ENCODE measurements at places on chromosomes 6 and 20.

GRCh38 chr6:29673161-29673560, 7.8 kb downstream of the ZFP57 start:
- no peak for DNase-seq

DNA sequence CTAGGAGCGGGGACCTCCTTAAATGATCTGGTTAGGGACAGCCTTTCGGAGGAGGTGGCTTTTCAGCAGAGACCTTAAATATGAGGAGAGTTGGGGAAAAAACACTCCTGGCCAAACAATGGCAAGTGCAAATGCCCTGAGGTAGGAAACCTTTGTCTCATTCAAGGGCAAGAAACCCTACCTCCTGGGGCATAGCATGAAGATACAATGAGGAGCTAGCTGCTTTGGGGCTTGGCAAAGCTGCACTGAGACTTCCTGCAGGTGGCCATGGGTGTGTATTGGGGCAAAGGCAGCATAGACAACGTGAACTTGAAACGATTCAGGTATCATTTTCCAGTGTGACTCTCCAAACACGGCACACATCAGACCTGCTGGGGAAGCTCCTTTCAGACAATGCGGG, 30.7 kb downstream of the PMEPA1 start:
- DNase-seq: no peak

GRCh38 chr6:63819831-63820230, 184.2 kb downstream of the PHF3 start:
- no peak for DNase-seq

- DNase-seq: no peak
Observed at GRCh38 chr20:37360391-37361115, 14.6 kb downstream of the SRC start.

DNA sequence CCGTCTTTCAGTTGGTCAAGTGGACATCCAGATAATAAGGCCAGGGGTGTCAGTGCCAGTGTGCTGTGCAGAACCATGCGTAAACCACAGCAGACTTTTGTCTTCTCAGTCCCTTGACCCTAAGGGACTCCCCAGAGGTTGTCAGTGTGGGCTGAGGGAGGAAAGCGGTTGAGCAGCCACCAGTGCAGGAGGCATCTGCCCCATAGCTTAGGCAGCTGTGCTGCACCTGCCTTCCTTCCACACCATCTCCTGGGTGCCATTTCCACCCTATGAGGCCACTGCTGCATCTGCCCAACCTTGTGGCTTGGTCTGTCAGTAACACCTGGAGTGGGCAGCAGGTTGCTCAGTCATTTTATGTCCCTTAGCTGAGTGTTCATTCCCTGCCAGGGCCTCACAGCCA, 26.0 kb downstream of the PRPF6 start:
- DNase-seq: no peak

- no peak for DNase-seq
Observed at GRCh38 chr6:1614448-1615150, 4.9 kb downstream of the FOXC1 start.

DNA sequence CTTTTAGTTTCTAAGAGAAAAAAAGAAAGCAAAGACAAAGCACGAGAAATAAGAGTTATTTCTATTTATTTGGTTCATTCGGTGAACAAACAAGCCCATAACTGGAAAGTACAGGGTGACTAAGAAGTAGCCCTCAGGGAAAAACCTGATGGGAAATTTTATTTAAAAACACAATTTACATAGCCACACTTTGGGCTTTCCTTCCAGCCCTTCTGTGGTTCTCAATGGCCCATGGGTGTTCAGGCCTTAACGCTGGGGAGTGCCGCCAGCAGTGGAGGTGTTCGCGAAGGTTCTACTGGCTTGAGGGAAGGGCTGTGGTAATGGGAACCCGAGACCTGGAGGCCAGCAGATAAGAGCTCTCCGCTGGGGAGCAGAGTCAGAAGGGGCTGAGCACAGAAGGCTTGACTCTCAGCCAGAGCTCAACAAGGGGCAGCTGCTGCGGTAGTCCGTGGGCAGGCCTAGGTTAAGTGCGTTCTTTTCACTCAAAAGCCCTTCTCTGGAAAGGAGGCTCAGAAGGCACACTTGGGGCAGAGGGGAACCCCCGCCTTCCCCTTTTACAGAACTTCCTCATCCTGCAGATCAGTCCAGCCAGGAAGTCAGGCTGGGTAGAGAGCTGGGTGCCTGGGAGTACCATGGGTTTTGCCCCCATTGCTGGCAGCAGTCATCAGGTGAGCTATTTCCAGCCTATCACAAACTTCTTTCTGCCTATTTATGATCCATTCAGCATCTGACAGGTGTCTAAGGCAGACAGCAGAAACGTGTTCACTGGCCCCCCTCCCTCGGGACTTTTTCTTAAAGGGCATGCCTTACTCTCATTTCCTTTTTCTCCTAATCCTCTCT, 8.8 kb upstream of the CD83 start:
- DNase-seq: peak; percentile 4

- DNase-seq: no peak
Observed at GRCh38 chr6:83954371-83954770, 79.2 kb upstream of the MRAP2 start.

- no peak for DNase-seq
Observed at GRCh38 chr20:4127344-4127743, 112.0 kb upstream of the RNF24 start.

DNA sequence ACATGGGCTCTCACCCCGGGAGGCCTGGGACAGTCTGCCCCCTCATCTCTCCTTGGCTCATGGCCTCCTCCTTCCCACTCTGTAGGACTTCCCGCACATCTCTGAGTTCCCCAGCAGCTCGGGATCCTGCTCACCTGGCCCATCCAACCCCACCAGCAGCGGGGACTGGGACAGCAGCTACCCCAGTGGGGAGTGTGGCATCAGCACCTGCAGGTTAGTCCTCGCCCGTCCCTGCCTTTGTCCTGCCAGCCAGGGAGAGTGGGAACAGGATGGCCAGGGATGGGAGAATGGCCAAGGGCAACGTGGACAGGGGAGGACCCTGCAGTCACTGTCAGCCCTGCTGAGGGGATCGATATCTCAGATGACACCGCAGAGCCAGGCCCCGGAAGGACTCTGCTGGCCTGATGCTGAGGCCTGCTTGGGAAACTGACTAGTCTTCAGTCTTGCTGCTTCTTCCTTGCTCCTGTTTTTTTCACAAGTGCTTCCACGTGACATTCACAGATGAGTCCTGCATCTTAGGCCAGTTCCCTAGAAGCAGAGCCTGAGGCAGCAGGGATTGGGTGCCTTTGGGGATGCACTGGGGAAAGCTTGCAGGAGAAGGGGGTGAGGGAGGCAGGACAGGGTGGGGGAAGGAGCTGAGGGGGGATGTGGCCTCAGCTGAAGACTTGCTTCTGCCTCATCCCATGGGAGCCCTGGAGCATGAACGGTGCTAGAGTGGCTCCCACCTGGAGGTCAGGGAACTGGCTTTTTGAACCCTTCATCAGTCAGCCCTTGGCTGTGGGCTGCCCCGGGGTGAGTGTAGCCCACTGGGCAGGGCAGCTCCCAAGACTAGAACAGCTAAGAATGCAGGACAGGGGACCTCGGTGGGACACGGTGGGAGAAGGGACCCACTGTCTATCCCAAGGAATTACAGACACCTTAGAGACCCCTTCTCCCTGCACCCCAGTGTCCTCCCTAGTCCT, 120.1 kb downstream of the JPH2 start:
- DNase-seq: no peak

- DNase-seq: no peak
Observed at GRCh38 chr6:143449714-143450452, 612 bp downstream of the ADAT2 start.

DNA sequence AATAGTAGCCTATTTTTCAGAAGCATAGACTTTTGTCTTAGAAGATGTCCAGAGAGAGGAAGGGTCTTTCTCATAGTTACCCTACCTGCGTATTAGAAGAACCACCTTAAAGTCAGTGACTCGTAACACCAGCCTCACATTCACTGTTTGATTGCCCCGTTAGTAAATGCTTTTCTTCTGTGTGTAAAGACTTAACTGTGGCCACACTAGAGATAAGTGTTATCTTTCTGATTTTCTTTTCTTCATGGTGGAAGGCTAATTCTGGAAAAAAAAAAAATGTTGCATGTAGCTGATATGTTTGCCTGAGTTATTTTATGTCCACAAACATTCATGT, 83.9 kb downstream of the SAMD3 start:
- no peak for DNase-seq

DNA sequence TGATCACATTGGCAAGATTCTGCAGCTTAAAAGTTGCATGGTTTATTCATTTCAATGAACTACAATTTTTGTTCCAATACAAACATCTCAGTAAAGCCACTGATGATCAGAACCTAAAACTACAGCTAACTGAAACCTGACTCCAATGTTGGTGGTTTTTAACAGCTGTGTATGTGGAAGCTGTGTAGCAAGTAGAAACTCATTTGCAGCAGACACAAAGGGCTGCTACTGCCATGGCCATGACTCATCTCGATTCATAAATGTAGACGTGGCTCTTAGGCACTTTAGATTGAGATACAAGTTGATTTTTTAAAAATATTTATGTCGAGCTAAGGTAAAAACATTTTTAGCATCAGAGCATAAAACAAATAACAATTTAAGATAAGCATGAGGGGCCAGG, 19.5 kb upstream of the MAP3K4 start:
- DNase-seq: no peak

- no peak for DNase-seq
Observed at GRCh38 chr6:13429406-13429753, 58.0 kb downstream of the GFOD1 start.

GRCh38 chr6:107704347-107705013, 119.6 kb downstream of the SCML4 start:
- DNase-seq: no peak

- no peak for DNase-seq
Observed at GRCh38 chr6:20463396-20463795, 61.7 kb downstream of the E2F3 start.

DNA sequence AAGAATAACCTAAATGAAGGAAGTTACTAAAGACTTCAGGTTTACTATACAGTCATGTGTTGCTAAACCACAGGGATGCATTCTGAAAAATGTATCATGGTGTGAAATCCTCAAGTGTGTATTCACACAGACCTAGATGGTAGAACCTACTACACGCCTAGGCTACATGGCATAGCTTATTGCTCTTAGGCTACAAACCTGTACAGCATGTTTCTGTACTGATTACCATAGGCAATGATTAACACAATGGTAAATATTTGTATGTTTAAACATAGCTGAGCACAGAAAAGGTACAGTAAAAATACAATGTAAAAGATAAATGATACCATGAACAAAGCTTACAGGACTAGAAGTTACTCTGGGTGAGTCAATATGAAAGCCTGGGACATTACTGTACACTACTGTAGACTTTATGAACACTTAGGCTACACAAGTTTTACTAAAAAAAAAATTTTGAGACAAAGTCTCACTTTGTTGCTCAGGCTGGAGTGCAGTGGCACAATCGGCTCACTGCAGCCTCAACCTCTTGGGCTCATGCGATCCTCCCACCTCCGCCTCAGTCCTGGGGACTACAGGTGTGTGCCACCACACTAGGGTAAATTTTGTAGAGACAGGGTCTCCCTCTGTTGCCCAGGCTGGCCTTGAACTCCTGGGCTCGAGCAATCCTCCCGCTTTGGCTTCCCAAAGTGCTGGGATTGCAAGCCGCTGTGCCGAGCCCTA, 36.0 kb downstream of the ADNP start:
- DNase-seq: no peak

- DNase-seq: no peak
Observed at GRCh38 chr6:90126181-90126580, 170.5 kb downstream of the BACH2 start.

- no peak for DNase-seq
Observed at GRCh38 chr6:122621638-122622037, 11.4 kb downstream of the PKIB start.

DNA sequence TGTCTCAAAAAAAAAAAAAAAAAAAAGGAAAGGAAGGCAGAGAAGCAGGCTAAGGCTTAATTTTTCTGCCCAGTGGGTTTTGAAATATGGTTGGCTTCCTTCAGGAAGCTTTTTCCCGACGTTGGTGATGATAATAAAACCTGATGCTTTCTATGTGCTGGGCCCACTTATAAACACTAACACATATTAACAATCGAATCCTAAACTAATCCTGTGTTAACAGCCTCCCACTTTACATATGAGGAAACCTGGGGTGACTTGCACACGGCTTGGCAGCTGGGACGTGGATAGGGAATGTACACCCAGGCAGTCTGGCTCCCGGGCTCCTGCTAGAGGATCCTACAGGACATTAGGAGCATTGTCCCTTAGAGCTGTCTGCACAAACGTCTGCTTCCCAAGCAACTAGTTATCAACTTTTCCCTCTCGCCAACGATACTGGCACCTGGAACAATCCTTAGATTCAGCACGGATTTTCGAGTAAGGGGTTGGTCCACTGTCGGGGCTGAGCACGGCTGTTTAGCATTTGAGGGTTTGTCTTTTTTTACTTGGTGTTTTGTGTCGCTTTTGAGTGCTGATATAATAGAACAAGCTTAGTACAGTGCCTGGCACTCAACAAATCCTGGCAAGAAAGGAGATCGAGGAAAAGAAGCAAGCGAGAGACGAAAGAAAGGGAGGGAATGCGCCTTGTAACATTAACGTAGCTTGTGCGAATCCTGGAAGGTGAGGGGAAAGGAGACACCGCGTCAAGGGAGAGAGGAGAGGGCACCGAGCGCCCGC, 622 bp upstream of the KIZ start:
- DNase-seq: no peak

DNA sequence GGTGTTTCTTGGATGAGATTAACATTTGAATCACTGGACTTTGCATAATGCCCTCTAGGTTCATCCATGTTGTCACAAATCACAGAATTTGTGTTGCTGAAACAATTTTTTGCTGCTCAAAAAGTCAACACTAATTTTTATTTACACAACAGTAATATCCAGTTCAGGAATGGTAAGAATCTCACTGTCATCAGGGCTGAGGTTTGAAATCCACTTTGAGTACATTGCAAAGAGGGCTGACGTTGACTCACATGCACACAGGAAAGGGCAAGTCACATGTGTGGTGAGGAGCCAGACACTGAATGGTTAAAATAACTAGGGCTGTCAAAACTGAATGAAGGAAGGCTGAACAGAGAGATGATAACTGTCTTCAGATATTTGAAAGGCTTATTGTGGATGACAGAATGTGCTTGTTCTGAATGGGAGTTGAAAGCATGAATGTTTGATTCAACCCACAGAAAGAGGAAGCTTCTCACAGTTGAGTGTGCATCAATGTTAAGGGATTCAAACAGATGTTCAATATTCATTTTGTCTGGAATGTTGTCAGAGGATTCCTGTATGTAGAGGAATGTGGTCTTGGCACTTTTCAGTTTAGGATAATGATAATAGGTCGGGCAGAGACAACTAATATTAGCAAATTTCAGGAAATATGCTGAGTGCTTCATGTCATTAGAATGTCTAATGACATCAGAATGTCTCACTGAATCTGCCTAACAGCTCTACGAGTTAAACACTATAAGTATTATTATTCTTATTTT, 3.6 kb upstream of the ADGRG6 start:
- no peak for DNase-seq

DNA sequence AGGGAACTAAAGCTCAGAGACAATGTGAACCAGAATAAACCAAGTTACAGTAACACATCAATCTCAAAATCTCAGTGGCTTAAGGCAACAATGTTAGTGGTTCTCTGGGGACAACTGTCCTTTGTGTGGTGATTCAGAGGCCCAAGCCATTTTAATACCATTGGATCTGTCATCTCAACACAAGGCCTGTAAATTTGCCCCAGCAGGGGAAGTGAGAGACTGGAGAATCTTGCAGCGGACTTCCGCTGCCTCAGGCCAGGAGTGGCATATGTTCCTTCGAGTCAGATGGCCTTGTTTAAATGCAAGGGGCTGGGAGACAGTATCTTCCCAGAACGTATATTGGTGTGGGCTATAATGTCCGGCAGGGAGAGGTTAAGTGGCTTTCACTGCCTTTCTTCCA, 126.0 kb downstream of the CD83 start:
- no peak for DNase-seq

- DNase-seq: no peak
Observed at GRCh38 chr6:75855052-75855451, 106.0 kb downstream of the MYO6 start.
